ENCODE measurements at places on chromosomes 6 and 20.

DNA sequence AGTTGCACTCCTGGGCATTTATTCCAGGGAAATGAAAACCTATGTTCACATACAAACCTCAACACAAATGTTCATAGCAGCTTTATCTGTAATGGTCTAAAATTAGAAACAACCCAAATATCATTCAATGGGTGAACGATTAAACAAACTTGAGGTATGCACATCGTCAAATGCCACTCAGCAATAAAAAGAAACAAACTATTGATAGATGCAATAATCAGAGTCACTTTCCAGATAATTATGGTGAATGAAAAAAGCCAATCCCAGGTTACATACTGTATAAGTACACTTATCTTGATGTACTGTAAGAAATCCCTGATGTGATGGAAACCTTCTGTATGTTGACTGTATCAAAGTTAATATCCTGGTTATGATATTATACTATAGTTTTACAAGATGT is 38.8 kb downstream of the RNF24 start:
- no peak for DNase-seq

- no peak for DNase-seq
Observed at GRCh38 chr20:41272339-41272738, 45.2 kb downstream of the ZHX3 start.

DNA sequence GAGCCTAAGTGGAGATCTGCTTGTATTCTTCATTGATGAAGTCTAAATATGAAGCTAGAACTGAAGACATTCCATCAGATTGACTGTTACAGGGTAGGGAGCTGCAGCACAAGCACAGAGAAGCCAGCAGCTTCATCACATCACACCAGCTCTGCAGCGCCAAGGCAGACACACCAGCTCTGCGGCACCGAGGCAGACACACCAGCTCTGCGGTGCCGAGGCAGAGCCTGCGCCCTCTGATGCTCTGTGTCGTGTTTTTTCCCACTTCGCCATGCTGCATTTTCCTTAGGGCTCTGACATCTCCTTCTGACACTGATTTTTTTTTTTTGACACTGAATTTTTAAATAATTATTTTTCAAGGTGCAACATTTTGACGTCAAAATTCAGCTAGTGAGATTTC is 784 bp downstream of the BTNL2 start:
- no peak for DNase-seq

DNA sequence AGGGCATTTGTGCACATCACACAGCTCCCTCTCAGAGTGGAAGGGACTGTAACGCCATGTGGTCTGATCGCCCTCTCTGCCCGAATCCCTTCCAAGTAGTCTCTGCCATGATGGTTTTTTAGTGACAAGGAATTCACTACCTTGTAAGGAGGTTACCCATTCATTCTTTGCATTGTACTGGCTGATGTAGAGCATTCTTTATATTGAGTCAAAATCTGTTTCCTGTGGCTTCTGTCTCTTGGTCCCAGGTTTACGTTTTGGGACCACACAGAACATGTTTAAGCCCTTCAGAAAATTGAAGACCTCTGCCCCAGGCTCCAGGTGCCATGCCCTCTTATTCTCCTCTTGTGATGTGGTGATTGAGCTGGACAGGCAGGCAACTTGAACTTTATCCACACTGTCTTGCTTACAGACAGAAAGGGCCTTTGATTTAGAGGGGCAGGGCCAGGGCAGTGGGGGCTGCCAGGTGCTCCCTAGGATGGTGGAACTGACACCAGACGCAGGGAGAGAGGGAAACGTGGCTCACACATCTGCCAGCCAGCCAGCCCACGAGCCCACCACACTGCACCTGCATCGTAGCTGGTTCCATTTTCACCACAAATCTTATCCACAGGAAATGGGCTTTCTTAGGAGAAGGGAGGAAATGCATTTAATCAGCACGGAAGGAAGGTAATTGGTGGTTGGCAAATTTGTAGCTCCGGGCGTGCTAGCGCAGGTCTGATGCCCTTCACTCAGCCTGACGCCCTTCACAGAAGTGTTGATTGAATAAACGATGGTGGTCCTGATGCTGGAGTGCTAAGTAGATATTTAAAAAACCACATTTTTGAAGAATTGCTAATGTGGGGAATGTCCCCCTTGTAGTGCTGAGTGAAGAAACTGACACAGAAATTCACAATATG is 78.2 kb downstream of the TCP11 start:
- no peak for DNase-seq

DNA sequence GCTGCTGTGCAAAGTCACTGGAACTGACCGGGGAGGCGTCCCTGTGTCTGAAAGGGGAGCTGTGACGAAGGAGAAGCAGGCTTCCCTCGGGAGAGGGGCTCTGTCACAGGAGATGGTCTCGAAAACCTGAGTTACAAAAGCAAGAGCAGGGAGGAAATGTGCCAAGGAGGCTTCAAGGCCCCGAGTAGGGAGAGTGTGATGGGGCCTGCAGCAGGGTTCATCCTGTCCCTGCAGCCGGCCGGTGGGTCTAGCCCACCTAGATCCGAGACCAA is 16.7 kb downstream of the DYNLT1 start:
- DNase-seq: no peak

- DNase-seq: no peak
Observed at GRCh38 chr6:170132561-170132991, 158.3 kb downstream of the DLL1 start.

DNA sequence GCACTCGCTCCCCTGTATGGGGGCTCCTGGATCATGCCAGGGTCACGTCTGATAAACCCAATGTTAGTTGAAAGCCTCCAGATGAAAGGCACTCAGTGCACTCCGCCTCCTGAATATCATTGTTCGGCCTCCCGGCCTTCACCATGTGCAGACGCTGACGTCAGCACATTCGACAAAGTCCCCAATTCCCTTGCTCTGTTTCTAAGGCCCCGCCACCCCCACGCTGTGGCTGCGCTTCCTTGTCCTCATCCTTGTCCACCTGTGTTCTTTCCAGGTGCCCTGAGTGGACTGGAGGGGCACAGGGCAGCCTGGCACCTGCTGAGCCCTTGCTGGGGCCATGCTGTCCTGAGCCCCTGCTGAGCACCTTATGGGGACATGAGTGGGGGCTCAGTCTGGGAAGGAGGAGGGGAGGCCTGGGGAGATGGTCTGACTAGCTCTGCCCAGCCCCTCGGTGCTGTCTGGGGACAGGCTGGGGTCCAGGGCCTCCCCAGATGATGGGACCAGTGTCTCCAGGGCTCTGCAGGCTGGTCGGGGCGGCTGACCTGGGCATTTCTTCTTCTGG is 9.8 kb upstream of the BHLHE23 start:
- no peak for DNase-seq

GRCh38 chr6:83889621-83890020 is 30.1 kb downstream of the CYB5R4 start:
- no peak for DNase-seq

- DNase-seq: no peak
Observed at GRCh38 chr6:41527721-41528408, 18.3 kb upstream of the FOXP4 start.

DNA sequence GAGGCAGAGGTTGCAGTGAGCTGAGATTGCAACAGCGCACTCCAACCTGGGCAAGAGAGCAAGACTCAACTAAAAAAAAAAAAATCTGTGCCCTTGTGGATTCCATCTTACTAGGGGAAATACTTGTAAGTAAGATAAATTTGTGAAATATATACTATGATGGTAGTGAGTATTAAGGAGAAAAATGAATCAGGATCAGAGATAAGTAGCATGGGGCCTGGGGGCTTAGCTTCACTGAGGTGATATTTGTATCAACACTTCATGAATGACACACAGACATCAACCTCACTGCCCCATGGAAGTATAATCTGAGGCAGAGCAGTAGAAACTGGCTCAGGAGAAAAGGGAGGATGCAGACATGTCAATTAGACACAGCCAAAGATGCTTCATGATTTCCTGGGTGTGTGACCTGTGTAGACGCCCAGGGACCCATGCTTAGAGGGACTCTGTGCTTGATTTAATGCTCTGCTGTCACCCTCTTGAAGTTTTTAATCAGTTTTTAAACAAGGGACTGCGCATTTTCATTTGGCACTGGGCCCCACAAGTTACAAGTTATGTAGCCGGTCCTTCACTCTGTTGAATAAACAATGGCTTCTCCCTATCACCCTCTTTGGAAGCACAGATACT is 41.9 kb downstream of the PCNA start:
- DNase-seq: no peak

DNA sequence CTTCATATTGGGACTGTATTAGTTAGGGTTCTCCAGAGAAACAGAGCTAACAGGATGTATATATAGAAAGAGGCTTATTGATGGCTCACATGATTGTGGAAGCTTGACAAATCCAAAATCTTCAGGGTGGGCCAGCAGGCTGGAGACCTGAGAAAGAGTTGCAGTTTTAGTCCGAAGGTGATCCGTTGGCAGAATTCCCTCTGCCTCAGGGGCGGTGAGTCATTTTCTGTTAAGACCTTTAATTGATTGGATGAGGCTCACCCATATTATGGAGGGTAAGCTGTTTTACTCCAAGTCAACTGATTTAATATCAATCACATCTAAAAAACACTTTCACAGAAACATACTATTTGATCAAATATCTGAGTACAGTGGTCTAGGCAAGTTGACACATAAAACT is 113.6 kb downstream of the FLRT3 start:
- DNase-seq: no peak

DNA sequence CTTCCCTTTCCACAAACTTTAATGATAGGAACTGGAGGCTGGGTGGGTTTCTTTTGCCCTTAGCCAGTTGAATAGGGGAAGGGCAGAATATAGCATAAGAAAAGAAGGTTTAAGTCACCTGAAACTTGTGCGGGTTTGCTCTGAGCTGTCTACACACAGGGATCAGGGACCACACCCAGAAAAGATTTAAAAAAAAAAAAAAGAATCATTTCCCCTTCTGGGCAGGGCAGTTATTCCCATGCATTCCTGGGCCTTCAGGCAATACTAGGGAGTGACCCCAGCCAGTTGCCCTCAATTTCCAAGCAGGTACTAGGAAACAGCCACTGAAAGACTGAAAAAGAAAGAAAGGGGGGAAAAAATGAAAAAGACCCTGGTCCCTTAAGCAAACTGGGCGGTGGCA is 39.6 kb upstream of the HDAC2 start:
- no peak for DNase-seq

DNA sequence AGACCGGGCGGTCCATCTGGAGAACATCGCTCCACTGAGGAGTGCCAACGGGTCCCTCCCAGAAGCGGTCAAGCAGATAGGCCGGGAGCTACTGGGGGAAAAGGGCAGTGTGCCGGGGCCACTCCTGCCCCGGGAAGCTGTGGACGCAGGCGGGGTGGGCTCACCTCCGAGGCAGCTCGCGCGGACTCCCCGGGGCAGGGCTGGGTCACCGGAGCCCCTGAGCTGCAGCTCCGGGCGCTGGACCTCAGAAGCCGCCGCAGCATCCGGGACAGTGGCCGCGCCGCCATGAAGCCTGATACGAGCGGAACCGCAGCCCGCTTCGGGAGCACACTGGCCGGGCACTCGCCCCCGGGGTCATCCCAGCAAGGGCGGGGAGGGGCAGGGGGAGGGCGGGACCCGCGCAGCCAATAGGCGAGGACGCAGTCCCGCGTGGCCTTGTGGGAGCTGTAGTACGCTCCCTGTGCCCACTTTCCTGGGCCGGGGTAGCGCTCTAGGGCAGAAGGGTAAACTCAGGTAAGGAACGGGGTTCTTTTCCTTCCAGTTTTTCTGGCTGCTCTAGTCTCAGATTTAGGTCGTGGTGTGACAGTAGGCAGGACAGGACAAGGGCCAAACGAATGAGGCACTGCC is at the start of gene MOCS1:
Gene MOCS1, minus strand, starts transcription at position 332 of the 627 bp plus-strand sequence. Its CDS starts 45 bp downstream, at position 287.
- peak; percentile 59 for DNase-seq

DNA sequence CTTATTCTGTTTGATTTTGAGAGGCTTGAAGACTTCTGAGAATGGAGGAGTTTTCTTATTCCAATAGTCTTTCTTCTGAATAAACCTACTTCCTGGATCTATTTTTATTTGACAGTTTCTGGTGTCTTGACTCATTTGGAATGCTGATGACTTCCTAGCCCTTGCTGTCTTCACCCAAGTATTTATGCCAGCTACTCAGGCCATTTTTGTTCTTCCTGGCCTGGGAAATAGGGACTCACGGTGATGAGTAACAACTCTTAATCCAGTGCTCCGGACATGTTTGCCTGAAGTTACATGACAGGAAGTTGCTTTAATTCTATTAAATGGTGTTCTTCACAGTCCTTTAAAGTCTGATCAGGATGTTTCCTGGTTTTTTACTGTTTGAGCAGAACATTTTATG is 272.1 kb upstream of the EYS start:
- DNase-seq: no peak

GRCh38 chr6:17042422-17043147 is 59.3 kb upstream of the STMND1 start:
- no peak for DNase-seq

GRCh38 chr20:24838546-24839535 is 110.2 kb upstream of the CST7 start:
- DNase-seq: no peak

- no peak for DNase-seq
Observed at GRCh38 chr6:1591926-1592325, 17.8 kb upstream of the FOXC1 start.

DNA sequence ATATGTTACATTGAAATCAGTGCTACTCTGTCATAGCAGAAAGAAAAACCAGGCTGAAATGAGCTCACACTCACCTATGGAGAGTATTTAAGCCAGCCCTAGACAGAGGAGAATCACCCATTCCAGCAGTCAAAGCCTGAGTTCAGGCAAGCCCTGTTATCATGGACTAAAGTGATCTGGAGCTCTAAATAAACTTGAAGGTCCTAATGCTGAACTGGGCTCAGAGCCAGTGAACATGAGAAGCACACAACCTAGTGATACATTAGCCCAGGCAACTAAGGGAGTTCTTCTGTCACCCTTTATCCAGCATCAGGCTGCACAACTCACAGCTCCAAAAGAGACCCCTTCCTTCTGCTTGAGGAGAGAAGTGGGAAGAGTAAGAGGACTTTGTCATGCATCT is 425.0 kb downstream of the COL12A1 start:
- no peak for DNase-seq

DNA sequence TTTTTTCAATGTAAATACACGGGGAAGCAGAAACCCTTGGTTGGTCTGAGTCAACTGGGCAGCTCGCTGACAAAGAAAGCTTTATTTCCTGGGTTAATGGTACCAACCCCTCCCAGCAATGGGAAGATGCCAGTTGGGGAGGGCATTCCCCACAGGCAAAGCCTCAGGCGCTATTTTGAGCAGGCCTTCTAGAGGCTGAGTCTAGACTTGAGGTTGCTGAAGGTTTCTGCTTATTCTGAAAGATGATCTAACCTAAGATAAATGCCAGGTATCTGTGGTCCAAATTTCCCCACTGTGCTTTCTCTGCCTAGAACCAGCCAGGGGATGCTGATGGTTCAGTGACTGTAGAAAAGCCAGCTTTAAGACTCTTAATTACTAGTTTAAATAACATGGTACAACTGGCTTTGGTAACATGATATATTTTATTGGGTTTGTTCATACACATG is 172.5 kb upstream of the JARID2 start:
- no peak for DNase-seq

GRCh38 chr6:89655122-89655521 is 16.6 kb upstream of the LYRM2 start:
- DNase-seq: no peak

GRCh38 chr20:48783533-48784272 is 44.1 kb downstream of the PREX1 start:
- no peak for DNase-seq
